ENCODE measurements at places on chromosomes 2 and 18. TPM values are rescaled to one million over a fixed set of nuclear protein-coding genes. Genes with fewer than 3 reads are reported as not detected.
A peak's percentile ranks its signal among the peaks of the same experiment; 100 is the strongest.

SERPINB3 gene
- total RNA-seq: not detected

ASTL gene
- total RNA-seq: not detected

CASP10 gene
- total RNA-seq: 30.3 TPM

OTOF gene
- total RNA-seq: not detected

- no peaks in the 10 kb centered on the region for H3K4me1 ChIP-seq
- no peak overlapping the region for H3K4me3 ChIP-seq
- no peaks in the 10 kb centered on the region for H3K36me3 ChIP-seq
- H3K27me3 ChIP-seq: no peaks in the 10 kb centered on the region
- peak; percentile 60 for DNase-seq
Measured at GRCh38 chr2:95317665-95318425, 20.7 kb downstream of the KCNIP3 start.

GRCh38 chr2:60972889-60973656 lies 44.4 kb upstream of the PEX13 start:
- no peak for DNase-seq
- no peaks in the 10 kb centered on the region for H3K27me3 ChIP-seq
- no peak overlapping the region for H3K27ac ChIP-seq
- no peaks in the 10 kb centered on the region for H3K36me3 ChIP-seq

GRCh38 chr2:214035091-214035852 lies 375.6 kb upstream of the VWC2L start:
- no peaks in the 10 kb centered on the region for H3K4me1 ChIP-seq
- no peak overlapping the region for H3K27ac ChIP-seq
- no peak for DNase-seq
- no peaks in the 10 kb centered on the region for H3K27me3 ChIP-seq
- no peak overlapping the region for H3K4me3 ChIP-seq

DNA sequence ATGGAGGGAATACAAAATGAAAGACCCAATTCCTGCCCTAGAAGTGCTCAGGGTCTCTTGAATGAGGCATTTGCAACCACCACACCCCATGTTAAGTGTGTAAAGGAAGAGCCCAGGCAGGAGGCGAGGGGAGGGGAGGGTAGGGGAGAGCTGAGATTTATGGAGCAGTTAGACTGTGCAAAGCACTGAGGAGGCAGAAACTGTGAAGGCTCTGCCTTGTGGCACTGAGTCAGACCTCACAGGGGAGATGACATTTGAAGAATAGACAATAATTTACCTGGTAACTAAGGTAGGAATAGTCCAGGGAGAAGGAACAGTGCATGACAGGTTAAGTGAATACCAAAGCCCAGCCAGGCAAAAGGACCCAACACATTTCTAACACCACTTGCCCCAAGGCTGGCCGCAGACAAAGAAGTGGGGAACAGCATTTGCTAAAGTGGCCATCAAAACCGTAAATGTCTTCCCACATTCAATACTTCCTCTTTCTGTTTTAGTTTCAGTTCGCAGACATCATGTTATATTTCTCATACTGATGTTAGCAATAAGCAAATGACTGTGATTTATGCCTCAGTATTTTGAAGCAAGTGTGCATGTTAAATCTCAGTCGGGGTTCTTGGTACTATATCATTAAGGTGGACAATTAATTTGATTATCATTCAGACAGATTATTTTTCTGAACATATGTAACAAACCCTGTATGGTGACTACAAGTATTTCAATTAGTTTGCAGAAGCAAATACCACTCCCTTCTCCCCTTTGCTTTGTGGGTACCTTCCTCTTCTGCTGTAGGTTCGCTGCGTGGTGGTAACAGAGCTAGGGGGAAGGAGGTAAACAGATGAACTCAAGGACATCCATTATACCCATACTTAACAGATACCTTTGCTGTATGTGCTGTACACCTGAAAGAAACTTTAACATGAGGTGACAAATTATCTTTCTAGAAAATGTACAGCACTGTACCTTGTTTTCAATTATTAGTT lies 27.5 kb downstream of the CDH20 start:
- no peaks in the 10 kb centered on the region for H3K27me3 ChIP-seq
- H3K36me3 ChIP-seq: no peaks in the 10 kb centered on the region
- H3K4me1 ChIP-seq: no peaks in the 10 kb centered on the region
- no peak overlapping the region for H3K27ac ChIP-seq

GRCh38 chr2:234401426-234401825 lies 95.5 kb downstream of the ARL4C start:
- no peak overlapping the region for H3K4me3 ChIP-seq
- H3K27me3 ChIP-seq: no peaks in the 10 kb centered on the region
- H3K36me3 ChIP-seq: no peaks in the 10 kb centered on the region
- H3K4me1 ChIP-seq: peaks cover 11% of the 10 kb centered on the region
- no peak for DNase-seq

GRCh38 chr2:14944562-14945346 lies 312.2 kb downstream of the LRATD1 start:
- no peaks in the 10 kb centered on the region for H3K27me3 ChIP-seq
- no peak overlapping the region for H3K27ac ChIP-seq
- DNase-seq: no peak
- H3K4me1 ChIP-seq: no peaks in the 10 kb centered on the region
- no peak overlapping the region for H3K4me3 ChIP-seq
- no peaks in the 10 kb centered on the region for H3K36me3 ChIP-seq

GRCh38 chr2:112577756-112578155 lies 6.7 kb upstream of the CHCHD5 start:
- no peaks in the 10 kb centered on the region for H3K4me1 ChIP-seq
- no peak for DNase-seq
- no peak overlapping the region for H3K4me3 ChIP-seq
- H3K27me3 ChIP-seq: no peaks in the 10 kb centered on the region

DNA sequence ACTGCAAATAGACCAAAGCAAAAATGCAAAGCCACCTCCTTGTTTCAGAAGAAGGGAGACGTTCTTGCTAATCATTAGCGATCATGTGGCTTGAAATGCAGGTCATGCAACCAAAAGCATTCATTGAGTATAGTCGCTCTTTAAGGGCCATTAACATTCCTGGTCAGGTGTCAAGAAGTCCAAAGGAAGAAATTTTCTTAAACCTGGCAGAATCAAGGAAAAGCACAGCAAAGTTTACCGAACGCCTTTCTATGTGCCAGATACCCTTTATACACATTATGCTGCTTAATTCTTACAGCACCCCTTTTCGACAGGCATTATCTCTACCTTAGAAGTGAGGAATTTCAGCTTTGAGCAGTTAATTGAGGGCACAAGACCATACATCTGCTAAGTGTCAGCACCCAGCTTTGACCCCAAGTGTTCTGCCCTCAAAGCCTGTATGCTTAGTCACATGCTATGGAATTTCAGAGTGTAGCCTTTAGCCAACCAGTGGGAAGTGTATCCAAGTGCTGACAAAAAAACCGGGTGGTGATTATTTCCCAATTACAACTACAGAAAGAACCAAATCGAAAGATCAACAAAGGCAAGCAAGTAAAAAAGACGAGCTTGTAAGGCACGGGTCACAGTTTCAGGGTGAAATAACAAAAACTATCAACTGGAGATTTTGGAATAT lies 70.8 kb downstream of the EPHA4 start:
- no peak for DNase-seq
- peaks cover 6% of the 10 kb centered on the region for H3K4me1 ChIP-seq
- no peaks in the 10 kb centered on the region for H3K36me3 ChIP-seq
- no peak overlapping the region for H3K4me3 ChIP-seq
- H3K27me3 ChIP-seq: no peaks in the 10 kb centered on the region

- peaks cover 27% of the 10 kb centered on the region for H3K4me1 ChIP-seq
- H3K4me3 ChIP-seq: no peak overlapping the region
- H3K36me3 ChIP-seq: no peaks in the 10 kb centered on the region
- DNase-seq: no peak
- no peak overlapping the region for H3K27ac ChIP-seq
Measured at GRCh38 chr18:37563931-37564392, 1.6 kb downstream of the CELF4 start.

GRCh38 chr2:55134316-55134706 lies 84.1 kb upstream of the RTN4 start:
- no peak for DNase-seq
- peak overlapping the region; percentile 53 for H3K27ac ChIP-seq
- no peaks in the 10 kb centered on the region for H3K36me3 ChIP-seq
